ENCODE measurements at places on chromosomes 2 and 18. TPM values are rescaled to one million over a fixed set of nuclear protein-coding genes. Genes with fewer than 3 reads are reported as not detected.

DNA sequence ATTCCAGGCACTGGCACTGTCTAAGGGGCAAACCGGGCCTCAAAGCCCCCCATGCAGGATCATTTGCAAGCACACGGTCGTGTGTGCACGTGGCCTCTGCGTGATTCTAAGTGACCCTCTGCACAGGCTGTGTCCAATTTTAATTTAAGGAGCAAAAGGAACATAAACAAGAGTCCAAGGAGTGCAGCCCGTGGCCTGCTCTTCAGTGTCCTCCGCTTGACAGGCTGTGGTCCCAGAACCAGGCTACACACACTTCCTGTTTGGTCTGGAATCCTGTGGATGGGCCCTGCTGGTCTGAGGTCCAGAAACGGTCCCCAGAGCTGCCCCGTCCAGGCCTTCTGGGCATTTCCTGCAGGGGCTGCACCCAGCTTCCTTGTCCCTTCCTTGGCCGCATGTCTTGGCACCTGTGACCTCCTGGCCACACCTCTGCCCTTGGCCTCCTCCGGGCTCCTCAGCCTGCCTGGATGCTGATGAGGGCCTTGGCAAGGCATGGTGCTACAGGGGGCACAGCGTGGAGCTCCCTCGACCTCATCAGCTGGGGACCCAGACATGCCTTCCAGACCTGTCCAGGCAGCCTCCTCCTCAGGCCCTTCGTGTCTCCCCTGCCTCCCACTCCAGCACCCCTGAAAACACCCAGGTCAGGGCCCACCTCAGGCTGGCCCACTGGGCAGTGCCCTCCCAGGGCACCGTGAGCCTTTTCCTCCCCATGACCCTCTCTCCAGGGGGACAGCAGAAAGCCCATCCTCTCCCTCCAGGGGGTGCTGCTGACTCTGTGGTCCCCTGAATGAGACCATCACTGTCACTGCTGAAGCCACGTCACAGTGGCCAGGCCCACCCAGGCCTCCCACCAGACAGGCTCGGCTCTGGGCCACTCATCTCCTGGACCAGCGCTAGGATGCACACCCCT is 136.4 kb upstream of the GPC1 start:
- H3K27me3 ChIP-seq, result no peaks in the 10 kb centered on the region
- H3K4me3 ChIP-seq, result no peak overlapping the region
- DNase-seq, result no peak
- no peaks in the 10 kb centered on the region for H3K4me1 ChIP-seq

DNA sequence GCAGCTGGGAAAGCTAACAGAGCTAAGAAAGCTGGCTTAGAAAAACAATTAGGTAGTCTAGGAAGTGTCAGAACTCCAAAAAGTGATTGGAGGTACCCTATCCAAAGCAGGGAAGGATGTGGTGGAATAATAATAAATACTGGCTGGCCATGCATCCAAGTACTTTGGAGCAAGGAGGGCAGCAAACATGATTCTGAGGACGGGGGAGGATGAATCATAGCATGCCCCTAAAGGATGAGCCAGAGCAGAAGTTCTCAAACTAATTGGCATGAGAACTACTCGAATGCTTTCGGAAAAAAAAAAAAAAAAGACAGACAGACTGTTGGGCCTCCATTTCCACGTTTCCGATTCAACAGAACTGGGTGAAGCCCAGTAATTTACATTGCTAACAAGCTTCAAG is 2.4 kb downstream of the CWC22 start:
- no peak overlapping the region for H3K27ac ChIP-seq
- no peak overlapping the region for H3K4me3 ChIP-seq
- no peaks in the 10 kb centered on the region for H3K27me3 ChIP-seq

- no peaks in the 10 kb centered on the region for H3K36me3 ChIP-seq
- no peaks in the 10 kb centered on the region for H3K4me1 ChIP-seq
- H3K27ac ChIP-seq, result no peak overlapping the region
- no peak overlapping the region for H3K4me3 ChIP-seq
- no peaks in the 10 kb centered on the region for H3K27me3 ChIP-seq
- DNase-seq, result no peak
Measured at GRCh38 chr18:63067939-63068338, 251.6 kb downstream of the BCL2 start.

GTF2A1L gene
- not detected for total RNA-seq

GRCh38 chr2:5467178-5467905 is 224.8 kb upstream of the SOX11 start:
- no peak for DNase-seq
- H3K27me3 ChIP-seq, result no peaks in the 10 kb centered on the region
- no peak overlapping the region for H3K4me3 ChIP-seq
- H3K4me1 ChIP-seq, result no peaks in the 10 kb centered on the region
- no peak overlapping the region for H3K27ac ChIP-seq

- no peak overlapping the region for H3K27ac ChIP-seq
- H3K4me3 ChIP-seq, result no peak overlapping the region
- peaks cover 8% of the 10 kb centered on the region for H3K36me3 ChIP-seq
- H3K27me3 ChIP-seq, result no peaks in the 10 kb centered on the region
- no peak for DNase-seq
- no peaks in the 10 kb centered on the region for H3K4me1 ChIP-seq
Measured at GRCh38 chr2:47819834-47820233, 36.9 kb downstream of the MSH6 start.

DNA sequence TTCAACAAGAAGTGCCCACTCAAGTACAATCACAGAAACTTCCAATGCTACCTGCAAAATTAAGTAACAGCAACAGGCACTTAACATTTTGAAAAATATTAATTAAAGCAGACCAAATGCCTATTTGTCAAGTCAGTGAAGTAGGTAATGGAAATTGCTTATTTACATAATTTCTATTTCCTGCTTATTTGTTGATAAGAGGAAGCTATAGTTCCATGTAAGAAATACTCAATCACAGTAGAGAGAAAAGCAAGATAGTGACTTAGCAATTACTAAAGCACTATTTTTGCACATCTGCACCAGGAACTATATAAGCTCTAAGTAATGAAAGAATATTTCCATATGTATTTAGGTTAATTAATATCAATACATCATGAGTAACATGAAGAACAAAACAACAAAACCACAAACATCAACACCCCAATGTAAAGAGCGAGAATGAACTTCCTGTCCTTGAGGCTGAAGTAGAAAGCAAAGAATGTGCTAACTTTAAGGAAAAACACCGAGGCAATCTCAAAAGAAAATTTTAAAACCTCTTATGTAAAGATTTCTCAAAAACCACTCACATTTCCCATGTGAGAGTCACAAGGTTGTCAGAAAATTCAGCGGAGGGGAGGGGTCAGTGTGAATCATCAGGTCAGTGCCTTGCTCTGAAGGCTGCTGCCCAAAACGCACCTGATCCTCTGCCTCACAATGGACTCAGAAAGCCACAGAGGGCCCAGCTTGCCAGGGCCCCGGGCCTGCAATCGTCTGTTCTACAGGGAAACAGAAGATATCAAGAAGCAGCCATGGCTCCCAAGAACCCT is 12.5 kb downstream of the NPC1 start:
- no peak overlapping the region for H3K4me3 ChIP-seq
- no peak for DNase-seq
- H3K4me1 ChIP-seq, result no peaks in the 10 kb centered on the region

DNA sequence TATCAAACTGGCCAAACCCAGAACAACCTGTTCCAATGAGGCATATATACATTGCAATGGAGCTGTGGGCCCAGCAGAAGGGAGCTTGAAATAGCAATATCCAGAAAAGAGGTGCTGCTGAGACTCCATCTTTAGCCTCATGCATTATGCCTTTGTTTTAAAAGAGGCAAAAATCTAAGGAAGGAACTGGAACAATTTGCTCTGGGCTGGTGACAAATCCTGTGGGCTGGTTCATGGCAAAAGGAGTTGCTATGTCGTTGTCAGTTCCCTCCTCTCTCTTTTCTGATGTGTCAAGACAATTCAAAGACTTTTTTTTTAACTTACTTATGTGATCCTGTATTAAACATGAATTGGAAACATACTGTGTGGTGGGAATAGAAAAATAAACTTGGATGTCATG is 124.2 kb upstream of the FSHR start:
- no peak overlapping the region for H3K27ac ChIP-seq
- H3K36me3 ChIP-seq, result no peaks in the 10 kb centered on the region
- H3K4me3 ChIP-seq, result no peak overlapping the region
- no peaks in the 10 kb centered on the region for H3K4me1 ChIP-seq
- DNase-seq, result no peak
- peaks cover 2% of the 10 kb centered on the region for H3K27me3 ChIP-seq

GRCh38 chr2:100067784-100068183 is 74.6 kb downstream of the AFF3 start:
- H3K4me3 ChIP-seq, result no peak overlapping the region
- no peaks in the 10 kb centered on the region for H3K27me3 ChIP-seq
- H3K36me3 ChIP-seq, result no peaks in the 10 kb centered on the region
- no peak overlapping the region for H3K27ac ChIP-seq
- DNase-seq, result no peak

DNA sequence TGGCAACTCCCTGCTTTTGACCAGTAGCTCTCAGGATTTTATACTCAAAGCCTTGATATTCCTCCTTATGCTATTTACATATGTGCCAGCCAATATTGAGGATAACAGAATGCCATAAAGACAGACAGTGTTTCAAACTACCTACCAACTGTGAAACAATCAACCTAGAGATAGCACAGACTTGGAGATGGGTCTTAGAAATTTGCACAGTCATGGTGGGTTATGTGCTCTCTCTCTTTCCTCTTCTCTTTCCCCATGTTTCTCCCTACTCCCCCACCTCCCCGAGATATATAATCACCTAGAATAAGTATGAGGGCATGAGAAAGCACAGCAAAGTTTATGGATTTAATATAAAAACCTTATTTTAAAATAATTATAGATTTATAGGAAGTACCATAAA is 24.2 kb upstream of the SUCLG1 start:
- H3K27ac ChIP-seq, result no peak overlapping the region
- no peak for DNase-seq
- no peaks in the 10 kb centered on the region for H3K4me1 ChIP-seq
- no peak overlapping the region for H3K4me3 ChIP-seq
- no peaks in the 10 kb centered on the region for H3K27me3 ChIP-seq

ZSWIM2 gene
- total RNA-seq, result not detected

DNA sequence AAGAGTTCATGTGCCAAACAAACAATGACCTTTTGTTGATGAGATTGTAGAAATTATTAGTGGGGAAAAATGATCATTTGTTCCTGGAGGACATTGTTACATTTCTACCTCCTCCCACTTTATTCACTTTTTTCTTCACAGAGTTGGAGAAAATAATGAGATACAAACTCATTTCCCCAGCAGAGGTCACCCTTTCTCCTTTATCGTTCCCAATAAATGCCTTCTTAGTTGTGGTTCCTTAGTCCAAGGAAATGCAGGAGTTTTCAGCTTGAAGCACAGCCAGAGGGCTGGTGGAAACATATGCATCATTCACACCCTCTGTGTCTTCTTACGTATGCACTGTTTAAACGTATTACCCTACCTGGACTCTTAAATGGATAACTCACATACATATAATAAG is 108.8 kb downstream of the SLC4A3 start:
- H3K36me3 ChIP-seq, result no peaks in the 10 kb centered on the region
- H3K4me1 ChIP-seq, result no peaks in the 10 kb centered on the region
- H3K27me3 ChIP-seq, result no peaks in the 10 kb centered on the region

EIPR1 gene
- 9.7 TPM for total RNA-seq

- H3K27ac ChIP-seq, result no peak overlapping the region
- DNase-seq, result no peak
- H3K36me3 ChIP-seq, result no peaks in the 10 kb centered on the region
- H3K27me3 ChIP-seq, result no peaks in the 10 kb centered on the region
Measured at GRCh38 chr2:9149388-9149660, 57.3 kb upstream of the ASAP2 start.

DNA sequence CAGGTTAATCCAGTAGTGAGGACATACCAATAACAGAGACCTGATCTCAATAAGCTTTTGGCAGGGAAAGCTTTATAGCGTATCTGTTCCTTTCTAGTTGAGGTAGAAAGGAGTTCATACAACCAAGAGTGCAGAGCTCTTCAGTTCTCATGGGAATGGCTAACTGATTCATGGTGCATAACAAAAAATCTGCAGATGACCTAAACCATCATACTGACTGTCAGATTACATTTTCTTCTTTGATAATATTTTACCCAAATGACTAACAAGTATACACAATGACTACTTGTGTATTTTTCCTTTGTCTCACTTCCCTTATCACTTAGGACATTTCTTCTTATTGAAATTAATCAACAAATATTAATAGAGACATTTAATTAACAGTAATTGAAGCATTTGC is 140.0 kb upstream of the SERTAD2 start:
- DNase-seq, result no peak
- no peak overlapping the region for H3K27ac ChIP-seq
- no peaks in the 10 kb centered on the region for H3K4me1 ChIP-seq
- H3K27me3 ChIP-seq, result no peaks in the 10 kb centered on the region
- H3K36me3 ChIP-seq, result no peaks in the 10 kb centered on the region

- H3K27ac ChIP-seq, result no peak overlapping the region
- DNase-seq, result no peak
Measured at GRCh38 chr2:51789918-51790317, 758.0 kb upstream of the NRXN1 start.

BOLL gene
- total RNA-seq, result not detected

SKA1 gene
- 0.52 TPM for total RNA-seq

GRCh38 chr2:238069021-238069709 is 8.4 kb downstream of the SCLY start:
- no peak overlapping the region for H3K27ac ChIP-seq
- H3K27me3 ChIP-seq, result no peaks in the 10 kb centered on the region
- no peak overlapping the region for H3K4me3 ChIP-seq
- no peaks in the 10 kb centered on the region for H3K4me1 ChIP-seq

- H3K36me3 ChIP-seq, result no peaks in the 10 kb centered on the region
- no peaks in the 10 kb centered on the region for H3K4me1 ChIP-seq
- H3K4me3 ChIP-seq, result no peak overlapping the region
Measured at GRCh38 chr2:235721625-235722024, 227.8 kb downstream of the AGAP1 start.

- H3K4me1 ChIP-seq, result peaks cover 5% of the 10 kb centered on the region
- no peak for DNase-seq
- H3K27me3 ChIP-seq, result no peaks in the 10 kb centered on the region
- H3K4me3 ChIP-seq, result no peak overlapping the region
- no peak overlapping the region for H3K27ac ChIP-seq
- H3K36me3 ChIP-seq, result peaks cover 1% of the 10 kb centered on the region
Measured at GRCh38 chr2:157822993-157823392, 53.1 kb downstream of the ACVR1 start.

DNA sequence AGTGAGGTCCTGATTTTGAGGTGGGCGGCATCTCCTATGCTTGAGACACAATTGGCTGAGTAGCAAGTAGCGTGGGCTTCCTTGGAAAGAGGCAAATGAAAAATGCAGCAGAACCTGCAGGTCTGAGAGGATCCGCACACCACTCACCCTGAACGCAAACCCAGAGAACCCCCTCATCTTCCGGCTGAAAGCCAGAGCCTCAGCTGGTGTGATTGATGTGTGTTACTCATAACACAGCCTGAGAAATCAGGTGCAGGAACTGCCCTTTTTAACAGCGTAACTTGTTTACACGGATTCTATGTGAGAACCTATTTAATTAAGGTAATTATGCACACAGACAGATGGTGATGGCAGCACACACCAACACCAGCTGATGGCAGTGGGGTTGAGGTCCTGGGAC is 123.4 kb downstream of the MRO start:
- no peak overlapping the region for H3K27ac ChIP-seq
- H3K4me3 ChIP-seq, result no peak overlapping the region
- no peaks in the 10 kb centered on the region for H3K27me3 ChIP-seq
- no peaks in the 10 kb centered on the region for H3K4me1 ChIP-seq
- H3K36me3 ChIP-seq, result no peaks in the 10 kb centered on the region

All from aorta (tissue), 5 donors.